ENCODE measurements at places on chromosomes 7 and 10.

DNA sequence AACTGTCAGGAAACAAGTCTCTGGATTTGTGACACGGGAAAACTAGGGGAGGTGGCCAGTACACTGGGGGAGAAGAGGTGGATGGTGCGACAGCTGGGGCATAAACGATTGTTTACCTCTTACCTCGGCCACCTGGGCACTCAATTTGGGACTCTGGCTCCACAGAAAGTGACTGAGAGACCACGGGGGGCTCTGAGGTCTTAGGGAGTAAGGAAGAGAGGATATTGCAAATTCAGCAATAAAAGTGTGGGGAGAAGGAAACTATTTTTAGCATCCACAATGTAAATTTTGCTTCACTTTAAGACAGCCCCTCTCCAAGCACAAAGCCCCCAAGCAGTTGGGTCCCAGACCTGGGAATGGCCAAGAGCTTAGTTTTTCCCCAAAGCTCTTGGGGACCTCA is 440.5 kb downstream of the GRID1 start:
- no peak for DNase-seq

DNA sequence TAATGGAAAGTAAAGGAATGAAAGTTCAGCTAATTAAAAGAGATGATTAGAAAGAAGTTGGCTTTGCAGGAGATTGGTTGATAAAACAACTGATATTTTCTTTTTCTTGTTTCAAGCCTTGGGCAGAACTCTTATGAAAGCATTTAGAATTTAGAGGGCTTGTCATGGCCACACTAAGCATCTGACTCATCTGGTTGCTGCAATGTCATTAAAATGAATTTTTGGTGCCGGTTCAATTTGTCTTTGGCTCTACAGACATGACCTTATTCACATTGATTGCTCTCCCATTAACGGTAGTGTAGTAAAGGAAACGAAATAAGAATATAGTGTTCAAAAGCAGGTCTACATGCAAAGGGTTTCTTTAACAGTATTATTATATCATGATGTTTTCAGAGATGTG is 1012.4 kb upstream of the C7orf33 start:
- no peak for DNase-seq

GRCh38 chr7:69732203-69732602 is 133.9 kb downstream of the AUTS2 start:
- no peak for DNase-seq

GRCh38 chr7:2411049-2411448 is 7.6 kb downstream of the CHST12 start:
- no peak for DNase-seq

DNA sequence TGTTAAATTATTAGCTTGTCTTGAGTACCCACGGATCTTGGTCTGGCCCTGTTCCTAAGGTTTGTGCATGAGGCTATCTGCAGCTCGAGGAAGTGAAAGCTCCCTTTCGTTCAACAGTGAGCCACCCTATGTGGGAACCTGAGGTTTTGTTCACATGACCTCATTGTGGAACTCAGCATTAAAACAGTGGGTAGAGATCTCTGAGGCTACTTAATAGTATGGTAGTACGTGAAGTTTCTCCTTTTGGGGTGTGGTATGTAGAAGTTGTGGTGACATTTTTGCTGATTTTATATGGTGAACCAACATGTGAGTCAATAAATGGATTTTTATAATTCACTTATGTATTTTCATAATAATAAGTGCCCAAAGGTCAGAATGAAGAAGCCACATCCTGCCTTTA is 252.7 kb upstream of the FERD3L start:
- no peak for DNase-seq

- DNase-seq = no peak
Measured at GRCh38 chr7:26038201-26038990, 113.6 kb upstream of the NFE2L3 start.

DNA sequence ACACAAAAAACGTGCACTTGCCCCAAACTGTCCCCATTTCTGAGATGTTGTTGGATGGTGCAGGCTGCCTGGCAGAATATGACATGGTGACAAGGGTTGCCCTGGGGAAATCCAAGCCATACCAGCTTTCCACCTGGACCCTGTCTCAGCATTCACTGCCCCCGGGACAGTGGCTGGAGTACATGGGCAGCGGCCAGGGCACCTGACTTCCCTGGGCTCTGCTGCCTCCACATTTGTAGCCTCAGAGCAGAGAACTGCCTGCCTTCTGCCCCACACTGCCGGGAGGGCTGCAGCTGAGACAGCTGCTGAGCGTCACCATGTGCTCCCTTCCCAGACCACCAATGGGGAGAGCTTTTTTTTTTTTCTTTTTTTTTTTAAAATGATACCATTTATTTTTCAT is 222.9 kb upstream of the ZNF32 start:
- DNase-seq = no peak
